ENCODE measurements at places on chromosomes 12 and 14. TPM values are rescaled to one million over a fixed set of nuclear protein-coding genes. Genes with fewer than 3 reads are reported as not detected.
A peak's percentile ranks its signal among the peaks of the same experiment; 100 is the strongest.

- no peak for DNase-seq
Observed at GRCh38 chr14:101098177-101098576, 194.7 kb upstream of the RTL1 start.

- no peak for DNase-seq
Observed at GRCh38 chr12:112868459-112869041, 38.2 kb upstream of the OAS1 start.

- no peak for DNase-seq
Observed at GRCh38 chr12:131210506-131211339, 257.0 kb downstream of the ADGRD1 start.

DNA sequence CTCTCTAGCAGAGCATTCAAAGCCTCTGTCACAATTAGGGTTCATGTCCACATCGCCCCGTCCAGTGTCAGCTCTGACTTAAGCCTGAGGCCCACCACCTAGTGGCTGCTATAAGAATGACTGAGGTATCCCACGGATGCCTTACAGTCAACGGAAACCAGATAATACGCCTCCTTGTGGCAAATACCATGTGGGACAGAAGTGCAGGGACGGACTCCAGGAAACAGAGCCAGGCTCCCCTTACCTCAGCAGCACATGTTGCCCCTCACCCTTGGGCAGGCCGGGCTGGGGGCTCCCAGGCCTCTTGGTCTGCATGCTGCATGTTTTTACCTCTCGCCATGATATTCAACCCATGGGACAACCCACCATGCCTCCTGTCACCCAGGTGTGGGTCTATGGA lies 86.3 kb downstream of the VWF start:
- peak; percentile 71 for DNase-seq

DNA sequence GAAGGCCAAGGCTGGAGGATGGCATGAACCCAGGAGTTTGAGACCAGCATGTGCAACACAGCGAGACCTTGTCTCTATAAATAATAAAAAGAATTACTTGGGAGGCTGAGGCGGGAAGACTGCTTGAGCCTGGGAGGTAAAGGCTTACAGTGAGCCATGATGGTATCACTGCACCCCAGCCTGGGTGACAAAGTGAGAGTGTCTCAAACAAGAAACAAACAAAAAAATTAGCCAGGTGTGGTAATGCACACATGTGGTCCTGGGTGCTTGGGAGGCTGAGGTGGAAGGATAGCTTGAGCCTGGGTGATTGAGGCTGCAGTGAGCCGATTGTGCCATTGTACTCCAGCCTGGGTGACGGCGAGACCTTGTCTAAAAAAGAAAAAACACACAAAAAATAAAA lies 1.7 kb upstream of the GPRC5A start:
- DNase-seq = no peak

Gene CAPZA3
- not detected for total RNA-seq

Gene SLC25A21
- not detected for total RNA-seq

DNA sequence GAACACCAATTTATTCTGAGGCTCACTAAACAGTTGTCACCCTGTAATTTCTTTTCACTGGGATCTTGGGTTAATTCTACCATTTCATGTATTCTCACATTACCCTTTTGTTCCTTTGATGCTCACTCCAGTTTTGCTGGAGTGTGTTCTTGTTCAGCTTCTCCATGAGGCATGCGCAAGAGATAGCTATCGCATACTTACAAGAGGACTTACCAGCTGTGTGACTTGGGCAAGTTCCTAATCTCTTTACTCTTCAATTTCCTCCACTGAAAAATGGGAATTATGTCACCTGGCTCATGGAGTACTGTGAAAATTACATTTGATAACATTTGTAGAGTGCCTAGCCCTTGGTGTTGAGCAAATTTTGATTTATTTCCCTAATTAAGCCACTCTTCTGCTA lies 56.5 kb upstream of the JDP2 start:
- no peak for DNase-seq

Data from activated CD8-positive, alpha-beta T cell treated with anti-CD3 and anti-CD28 coated beads for 36 hours (primary cell).